Activated T-cell treated with anti-CD3 and anti-CD28 coated beads for 48 hours (primary cell): ENCODE measurements at places on chromosomes 2 and 18.

DNA sequence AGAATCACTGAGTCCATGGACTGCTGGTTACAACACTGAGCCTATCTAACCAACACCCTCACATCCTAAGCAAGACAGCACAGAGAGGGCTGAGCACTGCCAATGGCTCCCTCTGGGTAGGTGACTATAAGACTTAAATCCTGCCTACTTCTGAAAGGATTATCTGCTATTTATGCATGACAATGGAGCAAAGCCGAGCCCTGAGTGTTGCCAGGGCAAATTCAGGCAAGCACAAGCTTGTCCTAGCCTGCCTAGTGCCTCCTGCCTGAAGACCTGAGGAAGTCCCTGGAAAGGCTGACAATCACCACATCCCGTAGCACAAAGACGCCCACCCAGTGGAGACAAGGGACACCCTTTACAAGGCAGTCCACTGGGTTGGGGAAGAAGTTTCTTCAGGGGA is 129.7 kb downstream of the OSR1 start:
- DNase-seq: no peak

DNA sequence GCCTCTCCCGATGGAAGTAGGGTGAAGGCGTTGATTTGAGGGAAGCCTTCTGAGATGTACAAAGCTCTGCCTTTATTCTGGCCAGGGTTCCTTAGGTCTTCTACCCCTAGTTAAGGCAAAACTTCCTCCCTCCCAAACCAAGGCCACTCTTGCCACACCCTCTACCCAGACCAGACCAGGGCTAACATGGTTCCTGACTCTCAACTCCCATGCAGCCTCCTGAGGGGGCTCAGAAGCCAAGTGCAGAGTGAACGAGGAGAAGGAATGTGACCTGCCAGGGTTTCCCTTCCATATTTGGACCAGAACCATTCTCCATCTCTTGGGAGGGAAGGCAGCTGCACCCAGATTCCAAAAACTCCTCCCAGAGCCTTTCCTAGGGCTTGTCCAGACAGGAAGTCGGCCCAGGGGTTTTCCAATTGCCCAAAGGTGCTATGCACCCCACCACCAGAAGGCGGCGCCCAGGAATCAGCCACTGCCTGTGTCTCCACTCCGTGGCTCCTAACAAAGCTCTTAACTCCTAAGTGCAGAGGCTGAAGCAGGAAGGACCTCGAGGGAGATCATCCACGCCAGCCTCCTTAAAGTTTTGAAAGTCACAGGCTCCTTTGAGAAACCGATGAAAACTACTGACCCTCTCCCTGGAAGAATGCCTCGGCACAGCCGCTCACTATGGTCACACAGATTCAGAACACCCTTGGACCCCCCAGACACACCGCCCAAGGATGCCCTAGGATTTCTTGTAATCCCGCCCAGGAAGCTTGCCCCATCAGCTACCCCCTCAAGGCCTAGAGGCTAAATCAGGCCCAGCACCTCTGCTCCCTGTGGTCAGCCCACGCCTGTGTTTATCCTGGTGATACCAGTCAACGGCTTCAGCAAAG is 157.8 kb downstream of the SMAD2 start:
- peak; percentile 68 for DNase-seq

DNA sequence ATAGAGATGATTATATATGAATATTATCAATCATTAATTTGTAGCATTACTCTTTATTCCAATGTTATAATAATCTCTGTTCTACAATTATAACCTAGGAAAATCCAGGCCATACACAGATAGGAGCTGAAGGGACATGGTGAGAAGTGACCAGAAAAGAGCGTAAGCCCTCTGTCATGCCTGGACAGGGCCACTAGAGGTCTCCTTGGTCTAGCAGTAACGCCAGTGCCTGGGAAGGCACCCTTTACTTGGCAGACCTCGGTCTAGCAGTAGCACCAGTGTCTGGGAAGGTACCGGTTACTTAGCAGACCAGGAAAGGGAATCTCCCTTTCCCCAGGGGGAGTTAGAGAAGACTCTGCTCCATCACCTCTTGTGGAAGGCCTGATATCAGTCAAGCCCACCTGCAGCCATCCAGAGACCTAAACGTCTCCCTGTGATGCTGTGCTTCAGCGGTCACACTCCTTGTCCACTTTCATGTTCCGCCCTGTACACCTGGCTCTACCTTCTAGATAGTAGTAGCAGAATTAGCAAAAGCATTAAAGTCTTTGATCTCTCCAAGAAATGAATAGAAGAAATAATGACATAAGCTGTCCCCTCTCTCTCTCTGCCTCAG is 447.5 kb upstream of the FSIP2 start:
- no peak for DNase-seq

GRCh38 chr18:55265984-55266383 is 306.7 kb upstream of the CCDC68 start:
- DNase-seq: no peak

DNA sequence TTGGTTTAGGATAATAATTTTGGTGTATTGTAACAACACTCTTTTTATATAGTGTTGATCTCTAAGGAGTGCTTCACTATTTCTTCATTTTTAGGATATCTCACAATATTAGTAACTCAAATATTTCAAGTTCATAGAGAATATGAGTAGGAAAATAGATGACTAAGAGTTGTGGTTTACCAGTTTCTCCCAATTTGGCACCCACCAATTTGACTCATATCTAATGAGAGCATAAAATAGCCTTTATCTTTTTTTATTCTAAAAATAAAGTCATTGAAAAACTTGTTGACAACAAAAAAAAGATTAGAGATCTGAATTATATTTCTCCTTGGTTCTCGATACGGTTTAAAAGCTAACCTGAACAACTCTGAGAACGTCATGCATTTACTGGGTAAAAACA is 204.0 kb downstream of the PARD3B start:
- no peak for DNase-seq

DNA sequence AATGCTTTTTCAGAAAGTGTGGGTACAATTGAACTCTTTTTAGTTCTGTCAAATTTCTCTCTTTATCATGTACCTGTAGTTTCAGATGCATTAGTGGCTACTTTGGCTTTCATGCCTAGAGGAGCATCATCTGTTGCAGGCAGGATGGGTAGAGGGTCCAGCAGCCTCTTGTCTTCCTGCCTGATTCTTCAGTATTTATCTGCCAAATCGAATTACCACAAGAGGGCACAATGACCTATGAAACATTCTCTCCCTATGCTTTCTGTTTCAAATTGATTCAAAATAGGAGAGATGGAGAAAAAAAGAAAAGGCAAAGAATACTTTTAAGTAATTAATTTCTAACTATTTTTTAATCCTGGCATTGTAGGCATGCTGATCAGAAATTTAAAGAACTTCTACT is 477.2 kb downstream of the TRIB2 start:
- no peak for DNase-seq

DNA sequence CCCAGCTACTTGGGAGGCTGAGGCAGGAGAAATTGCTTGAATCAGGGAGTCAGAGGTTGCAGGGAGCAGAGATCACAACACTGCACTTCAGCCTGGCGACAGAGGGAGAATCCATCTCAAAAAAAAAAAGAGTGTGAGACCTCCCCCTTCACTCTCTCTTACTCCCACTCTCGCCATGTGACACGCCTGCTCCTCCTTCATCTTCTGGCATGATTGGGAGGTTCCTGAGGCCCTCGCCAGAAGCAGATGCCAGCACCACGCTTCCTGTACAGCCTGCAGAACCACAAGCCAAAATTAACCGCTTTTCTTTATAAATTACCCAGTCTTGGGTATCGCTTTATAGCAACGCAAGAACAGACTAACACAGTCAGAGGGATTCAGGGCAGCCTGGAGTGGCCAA is 66.3 kb upstream of the CREB1 start:
- no peak for DNase-seq

DNA sequence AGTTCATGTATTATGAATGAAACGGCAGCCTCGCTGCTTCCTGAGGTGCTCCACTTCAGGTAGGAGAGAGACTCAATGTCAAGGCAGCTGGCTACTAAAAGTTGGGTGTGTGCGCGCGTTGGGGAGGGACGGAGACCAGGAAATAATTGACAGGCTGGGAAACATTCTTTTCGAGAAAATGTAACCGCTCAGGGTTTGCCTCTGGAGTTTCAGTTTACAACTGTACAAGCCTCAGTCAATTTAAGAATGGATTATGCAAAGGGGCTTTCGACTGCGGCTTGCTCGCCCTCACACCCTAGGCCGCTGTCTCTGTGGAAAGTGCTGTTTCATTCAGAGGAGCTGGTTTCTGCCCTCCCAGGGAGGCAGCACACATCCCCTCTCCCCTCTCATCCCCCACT is 4.4 kb upstream of the SPRED2 start:
- DNase-seq: peak; percentile 47

DNA sequence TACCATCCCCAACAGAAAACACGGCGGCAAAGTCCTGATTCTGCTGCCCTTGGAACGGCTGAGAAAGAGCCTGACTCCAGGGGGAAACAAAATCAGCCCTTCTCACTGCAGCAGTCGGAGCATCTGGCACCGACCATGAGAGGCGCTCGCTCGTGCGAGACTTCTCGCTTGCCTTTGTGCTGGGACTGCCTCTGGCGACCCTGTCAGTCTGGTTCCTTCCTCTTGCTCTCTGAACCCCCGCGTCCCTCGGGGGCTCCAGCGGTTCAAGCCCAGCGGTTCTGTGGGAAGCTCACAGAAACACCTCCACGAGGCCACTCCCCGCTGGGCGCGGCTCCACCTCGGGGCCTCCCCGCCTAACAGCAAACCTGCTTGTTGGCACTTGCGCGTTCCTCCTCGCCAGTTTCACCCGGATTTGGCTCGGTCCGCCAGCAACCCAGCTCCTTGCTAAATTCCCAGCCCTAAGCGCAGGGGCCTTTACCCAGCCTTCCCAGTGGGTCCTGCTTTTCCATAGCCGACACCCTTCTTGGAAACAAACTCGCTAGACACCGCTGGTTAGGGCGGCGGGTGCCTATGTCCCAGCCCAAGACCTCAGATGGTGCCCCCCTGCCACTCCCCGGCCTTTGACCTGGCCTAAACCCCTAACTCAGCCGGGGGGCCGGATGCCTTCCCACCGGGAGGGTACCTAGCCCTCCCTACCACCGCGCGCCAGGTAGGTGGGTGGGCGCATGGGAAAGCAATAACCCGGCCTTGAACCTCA is 2.2 kb downstream of the RND3 start:
- no peak for DNase-seq

DNA sequence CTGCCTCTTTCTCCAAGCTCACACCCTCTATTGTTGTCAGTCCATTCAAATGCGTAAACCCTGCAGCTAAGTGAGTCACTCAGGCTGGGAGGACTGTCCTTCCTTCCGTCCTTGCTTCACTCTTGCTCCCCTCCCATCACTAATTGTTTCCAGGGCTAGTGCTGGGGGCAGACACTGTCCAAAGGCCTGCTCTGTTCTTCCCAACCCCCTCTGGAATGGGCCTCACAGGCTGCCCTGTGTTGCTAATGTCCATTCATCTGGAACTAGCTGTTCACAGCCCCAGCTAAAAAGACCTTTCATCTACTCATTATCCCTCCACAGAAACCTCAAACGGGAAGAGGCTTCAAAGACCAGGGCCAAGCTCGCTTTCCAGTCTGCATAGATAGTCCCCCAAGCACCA is 31.9 kb upstream of the NRP2 start:
- DNase-seq: no peak

- DNase-seq: peak; percentile 32
Observed at GRCh38 chr2:230537531-230537976, 121.6 kb downstream of the SP100 start.

DNA sequence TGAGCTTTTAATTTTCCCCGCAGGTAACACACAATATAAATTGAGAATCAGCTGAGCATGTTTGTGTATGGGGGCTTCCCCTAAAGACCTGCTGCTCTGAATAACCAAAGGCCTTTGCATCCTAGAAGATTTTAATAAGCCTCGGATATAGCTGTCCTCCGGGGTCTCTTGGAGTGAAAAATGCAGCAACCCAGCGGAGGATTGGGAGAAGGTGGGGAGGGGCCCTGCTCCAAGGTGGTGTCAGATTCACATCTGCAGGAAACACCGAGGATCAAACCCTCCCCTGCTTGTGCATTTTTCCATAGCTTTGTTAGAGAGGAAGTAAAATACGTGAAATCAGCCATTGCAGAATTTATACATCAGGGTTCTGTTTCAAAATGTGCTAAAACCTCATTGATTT is 63.0 kb upstream of the OTOF start:
- no peak for DNase-seq

DNA sequence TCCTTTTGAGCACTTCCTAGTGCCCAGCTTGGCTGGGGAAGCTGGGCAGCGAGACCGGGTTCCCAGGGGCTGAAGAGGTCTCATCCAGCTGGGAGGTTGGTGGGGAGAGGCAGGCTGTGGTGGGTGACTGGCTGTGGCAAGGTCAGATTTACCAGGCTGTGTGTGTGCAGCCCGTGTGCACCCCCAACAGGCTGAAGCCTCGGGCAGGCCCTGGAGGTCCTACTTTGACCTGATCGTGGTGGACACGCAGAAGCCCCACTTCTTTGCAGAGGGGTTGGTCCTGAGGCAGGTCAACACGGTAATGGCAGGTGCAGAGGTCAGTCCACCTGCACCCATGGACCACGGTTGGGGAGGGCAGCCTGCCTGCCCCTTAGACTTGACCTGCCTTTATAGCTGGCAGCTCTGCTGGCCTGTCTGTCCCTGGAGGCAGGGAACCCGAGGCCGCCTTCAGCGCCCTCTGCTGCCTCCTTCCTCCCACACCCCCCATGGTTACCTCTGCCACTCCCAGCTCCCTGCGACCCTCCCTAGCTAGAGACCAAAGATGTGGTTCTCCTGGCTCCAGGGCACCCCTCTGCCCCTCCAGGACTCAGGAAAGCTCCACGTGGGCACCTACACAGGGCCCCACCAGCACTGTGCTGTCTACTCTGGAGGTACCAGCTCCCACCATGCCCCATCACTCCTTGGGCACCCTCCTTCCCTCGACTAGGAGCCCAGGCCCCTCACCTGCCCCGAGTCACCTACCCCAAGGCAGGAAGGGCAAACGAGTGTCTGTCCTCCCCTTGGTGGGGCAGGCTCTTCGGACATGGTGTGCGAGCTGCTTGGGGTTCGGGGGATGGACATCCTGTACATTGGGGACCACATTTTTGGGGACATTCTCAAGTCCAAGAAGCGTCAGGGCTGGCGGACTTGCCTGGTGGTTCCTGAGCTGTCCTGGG is 4.0 kb downstream of the NT5DC4 start:
- DNase-seq: no peak

DNA sequence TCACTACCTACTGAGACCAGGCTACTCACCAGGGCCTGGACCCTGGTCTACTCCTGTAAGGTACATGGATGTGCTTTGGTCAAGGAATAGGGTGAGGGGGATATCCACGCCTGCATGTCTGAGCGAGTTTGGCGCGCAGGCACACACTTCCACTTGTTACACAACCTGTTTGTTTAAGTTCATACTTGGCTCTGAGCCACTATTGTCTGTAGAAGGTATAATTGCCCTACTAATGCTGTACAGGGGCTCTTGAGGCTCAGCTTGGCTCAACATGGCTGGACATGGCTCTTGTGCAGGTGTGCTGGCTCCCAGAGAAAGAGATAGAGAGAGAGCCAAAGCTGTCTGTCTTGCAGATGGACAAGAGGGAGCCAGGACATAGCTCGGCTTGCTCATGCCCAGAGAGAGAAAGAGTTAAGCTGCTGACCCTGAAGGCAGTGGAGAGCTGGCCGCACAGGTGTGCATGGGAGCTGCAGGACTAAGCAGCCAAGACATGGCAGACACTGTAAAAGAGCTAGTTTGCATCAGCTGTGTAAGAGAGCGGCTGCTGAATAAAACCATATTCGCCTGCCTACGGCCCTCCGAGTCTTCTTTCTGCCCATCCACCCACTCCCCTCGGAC is 35.2 kb downstream of the NPPC start:
- DNase-seq: no peak
